ENCODE measurements at places on chromosomes 3 and 15. TPM values are rescaled to one million over a fixed set of nuclear protein-coding genes. Genes with fewer than 3 reads are reported as not detected.
A peak's percentile ranks its signal among the peaks of the same experiment; 100 is the strongest.

DNA sequence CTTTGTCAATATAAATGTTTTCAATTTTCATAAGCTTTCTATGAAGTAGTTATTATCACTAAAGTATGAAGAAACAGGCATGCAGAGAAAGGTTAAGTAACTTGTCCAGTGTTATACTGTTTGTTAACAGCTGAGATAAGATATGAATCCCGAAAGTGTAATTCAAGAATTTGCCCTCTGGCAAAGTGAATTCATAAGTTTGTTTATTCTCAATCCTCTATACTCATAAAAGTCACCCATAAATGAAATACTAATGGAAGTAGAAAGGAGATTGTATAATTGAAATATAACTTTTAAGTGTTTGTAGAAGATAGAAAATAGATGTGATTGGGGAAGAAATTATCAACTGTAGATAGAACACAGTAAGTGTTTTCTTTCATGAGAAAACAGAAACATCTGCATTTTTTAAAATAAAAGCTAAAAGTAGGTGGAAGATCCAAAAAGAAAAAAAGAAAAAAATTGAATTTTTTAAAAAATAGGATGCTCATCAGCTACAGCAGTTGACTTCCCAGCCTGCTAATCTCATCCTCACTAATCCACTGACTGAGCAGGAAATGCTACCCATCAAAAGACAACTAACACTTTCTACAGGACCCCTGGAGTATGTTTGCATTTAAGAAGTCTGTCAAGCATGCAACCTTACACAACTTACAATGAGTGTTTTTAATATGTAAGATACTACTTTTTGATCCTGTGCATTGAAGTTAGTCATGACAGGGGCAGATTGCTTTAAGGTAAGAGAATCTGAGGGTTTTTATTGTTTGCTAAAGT is 878.1 kb downstream of the SI start:
- no peak for DNase-seq
- H3K36me3 ChIP-seq = no peaks in the 10 kb centered on the region
- no peak overlapping the region for H3K4me3 ChIP-seq
- H3K27me3 ChIP-seq = no peaks in the 10 kb centered on the region
- H3K4me1 ChIP-seq = no peaks in the 10 kb centered on the region
- no peak overlapping the region for H3K27ac ChIP-seq

GRCh38 chr3:124766113-124767095 is 36.2 kb downstream of the UMPS start:
- H3K27me3 ChIP-seq = no peaks in the 10 kb centered on the region
- DNase-seq = no peak
- peaks cover 6% of the 10 kb centered on the region for H3K4me1 ChIP-seq
- H3K4me3 ChIP-seq = no peak overlapping the region

GRCh38 chr3:27079427-27080257 is 289.5 kb downstream of the NEK10 start:
- H3K27ac ChIP-seq = no peak overlapping the region
- no peaks in the 10 kb centered on the region for H3K36me3 ChIP-seq
- no peaks in the 10 kb centered on the region for H3K27me3 ChIP-seq
- H3K4me1 ChIP-seq = no peaks in the 10 kb centered on the region

- H3K36me3 ChIP-seq = no peaks in the 10 kb centered on the region
- no peak overlapping the region for H3K27ac ChIP-seq
- H3K27me3 ChIP-seq = no peaks in the 10 kb centered on the region
- no peak for DNase-seq
- no peaks in the 10 kb centered on the region for H3K4me1 ChIP-seq
Observed at GRCh38 chr3:55320928-55321327, 166.2 kb downstream of the WNT5A start.

The RLBP1 gene
- total RNA-seq = not detected

DNA sequence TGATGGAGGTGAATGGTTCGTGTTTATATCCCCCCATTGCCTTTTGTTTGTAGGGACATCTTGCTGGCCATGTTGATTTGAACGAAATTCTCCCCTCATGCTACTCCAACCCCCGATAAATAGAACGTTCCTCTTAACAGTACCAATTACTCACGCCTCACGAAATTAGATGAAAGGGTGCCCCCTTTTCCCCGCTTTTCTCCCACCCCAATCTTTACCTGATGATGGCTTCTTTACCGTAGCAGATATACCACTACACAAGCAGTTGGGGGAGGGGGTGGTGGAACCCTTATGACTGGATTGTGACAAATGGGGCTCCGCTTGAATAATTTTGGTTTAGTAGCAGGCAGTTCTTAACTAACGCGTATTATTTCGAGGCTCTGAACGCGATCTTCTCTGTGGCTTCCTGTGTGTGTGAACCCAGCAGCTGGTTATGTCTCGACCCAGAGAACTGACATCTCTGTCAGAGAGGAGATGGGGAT is 1.1 kb downstream of the PIAS1 start:
- no peaks in the 10 kb centered on the region for H3K27me3 ChIP-seq
- DNase-seq = peak; percentile 82
- H3K4me3 ChIP-seq = peak overlapping the region; percentile 79
- H3K4me1 ChIP-seq = no peaks in the 10 kb centered on the region
- peak overlapping the region; percentile 86 for H3K27ac ChIP-seq
- no peaks in the 10 kb centered on the region for H3K36me3 ChIP-seq

GRCh38 chr3:113431811-113432210 is 9.5 kb downstream of the CFAP44 start:
- peaks cover under 1% of the 10 kb centered on the region for H3K36me3 ChIP-seq
- H3K4me1 ChIP-seq = no peaks in the 10 kb centered on the region
- no peak for DNase-seq
- H3K27ac ChIP-seq = no peak overlapping the region
- H3K4me3 ChIP-seq = no peak overlapping the region
- H3K27me3 ChIP-seq = no peaks in the 10 kb centered on the region

DNA sequence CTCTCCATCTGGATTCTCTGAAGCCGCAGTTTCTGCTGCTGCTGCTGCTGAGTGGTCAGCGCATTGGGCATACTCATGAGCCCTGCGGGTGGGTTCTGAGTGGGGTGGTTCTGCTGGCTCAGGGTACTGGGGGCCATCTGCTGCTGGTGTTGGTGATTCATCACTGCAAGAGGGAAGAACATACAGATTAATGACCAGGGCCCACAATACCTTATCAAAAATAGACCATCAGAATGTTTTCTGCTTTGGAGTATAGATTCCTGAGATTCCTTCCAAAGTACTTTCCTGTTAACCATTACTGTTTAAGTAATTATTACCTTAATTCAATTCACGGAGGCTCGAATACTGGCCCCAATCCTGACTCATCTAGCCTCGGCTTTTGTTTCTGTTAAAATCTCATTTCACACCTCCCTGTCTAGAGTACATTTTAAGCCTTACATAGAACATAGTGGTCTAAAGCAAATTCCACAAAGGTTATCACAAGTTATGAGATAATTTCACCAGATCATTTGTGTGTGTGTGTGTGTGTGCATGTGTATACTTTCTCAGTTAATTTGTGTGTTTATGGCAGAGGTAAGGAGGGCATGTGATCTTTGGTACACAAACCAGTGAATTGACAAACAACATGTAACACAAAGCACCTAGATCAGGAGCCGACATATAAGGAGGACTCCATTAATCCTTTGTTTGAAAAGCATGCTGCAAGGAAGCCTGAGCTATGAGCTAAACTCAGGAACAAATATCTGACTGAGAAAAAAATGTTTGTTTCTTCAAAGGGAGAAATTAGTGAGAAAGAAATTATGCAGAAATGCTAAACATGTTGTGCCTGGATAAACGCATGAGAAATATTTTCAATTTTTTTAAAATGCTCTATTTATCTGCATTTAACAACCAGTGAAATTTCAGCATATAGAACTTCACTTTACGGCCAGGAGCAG is 68.1 kb downstream of the TM4SF4 start:
- H3K27me3 ChIP-seq = no peaks in the 10 kb centered on the region
- peak overlapping the region; percentile 88 for H3K27ac ChIP-seq
- H3K4me1 ChIP-seq = peaks cover 14% of the 10 kb centered on the region
- DNase-seq = no peak
- peak overlapping the region; percentile 18 for H3K4me3 ChIP-seq

The CYP11A1 gene
- 0.13 TPM for total RNA-seq

The ZBTB47 gene
- 26.6 TPM for total RNA-seq

GRCh38 chr15:35654332-35654731 is 108.4 kb upstream of the DPH6 start:
- H3K27ac ChIP-seq = peak overlapping the region; percentile 23
- H3K36me3 ChIP-seq = no peaks in the 10 kb centered on the region
- no peaks in the 10 kb centered on the region for H3K27me3 ChIP-seq
- no peak for DNase-seq

The IL12A gene
- 0.22 TPM for total RNA-seq

DNA sequence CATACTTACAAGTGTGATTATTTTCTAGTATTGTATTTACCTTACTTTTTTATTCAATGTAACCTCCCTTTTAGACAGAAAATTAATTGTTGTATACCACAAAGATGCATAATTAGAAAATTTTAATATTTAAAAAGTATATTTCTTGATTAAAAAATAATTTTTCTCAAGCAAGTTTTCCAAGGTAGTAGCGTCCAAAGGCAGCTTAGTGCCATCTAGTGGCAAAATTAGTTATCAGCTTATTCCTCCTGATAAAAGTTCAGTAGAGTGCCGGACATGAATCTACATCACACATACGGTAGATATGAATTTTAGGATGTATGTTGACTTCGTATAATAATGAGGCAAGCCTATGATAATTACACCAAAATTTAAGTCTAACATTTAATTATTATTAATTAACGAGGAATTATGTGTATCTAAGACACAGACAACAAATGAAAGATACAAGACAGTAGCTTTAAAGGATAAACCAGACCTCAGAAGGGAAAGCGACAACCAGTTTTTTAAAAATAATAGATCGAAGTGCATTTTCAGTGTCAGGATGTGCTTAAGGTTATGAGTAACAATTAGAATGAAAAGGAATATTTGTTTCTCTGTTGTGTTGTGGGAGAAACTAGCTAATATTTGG is 405.9 kb downstream of the ROBO1 start:
- H3K4me3 ChIP-seq = no peak overlapping the region
- DNase-seq = no peak

- H3K36me3 ChIP-seq = no peaks in the 10 kb centered on the region
- H3K27ac ChIP-seq = no peak overlapping the region
- H3K4me1 ChIP-seq = no peaks in the 10 kb centered on the region
- H3K27me3 ChIP-seq = peaks cover 7% of the 10 kb centered on the region
Observed at GRCh38 chr15:84079885-84080777, 155.4 kb upstream of the GOLGA6L4 start.

DNA sequence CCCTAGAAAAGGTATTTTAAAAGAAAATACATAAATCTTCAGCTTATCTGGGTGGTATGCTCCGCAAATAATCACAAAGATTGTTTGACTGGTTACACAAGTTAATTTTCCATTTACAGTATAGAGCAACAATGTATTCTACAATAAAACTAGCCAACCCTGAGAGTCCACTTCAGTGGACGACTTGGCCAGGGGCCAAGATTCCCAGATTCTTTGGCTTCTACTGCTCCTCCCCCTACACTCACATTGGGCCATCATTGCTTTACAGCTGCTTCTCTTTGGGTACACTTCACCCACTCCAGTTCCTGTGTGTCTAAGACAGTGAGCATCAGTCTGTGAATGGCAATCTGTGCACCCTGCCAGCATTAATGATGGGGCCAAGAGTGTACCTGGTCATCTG is 17.2 kb upstream of the PRICKLE2 start:
- H3K27ac ChIP-seq = no peak overlapping the region
- DNase-seq = peak; percentile 94
- H3K36me3 ChIP-seq = no peaks in the 10 kb centered on the region
- no peaks in the 10 kb centered on the region for H3K27me3 ChIP-seq
- peaks cover 3% of the 10 kb centered on the region for H3K4me1 ChIP-seq
